HCT116 (cell line): ENCODE measurements at places on chromosomes 7 and 10.

DNA sequence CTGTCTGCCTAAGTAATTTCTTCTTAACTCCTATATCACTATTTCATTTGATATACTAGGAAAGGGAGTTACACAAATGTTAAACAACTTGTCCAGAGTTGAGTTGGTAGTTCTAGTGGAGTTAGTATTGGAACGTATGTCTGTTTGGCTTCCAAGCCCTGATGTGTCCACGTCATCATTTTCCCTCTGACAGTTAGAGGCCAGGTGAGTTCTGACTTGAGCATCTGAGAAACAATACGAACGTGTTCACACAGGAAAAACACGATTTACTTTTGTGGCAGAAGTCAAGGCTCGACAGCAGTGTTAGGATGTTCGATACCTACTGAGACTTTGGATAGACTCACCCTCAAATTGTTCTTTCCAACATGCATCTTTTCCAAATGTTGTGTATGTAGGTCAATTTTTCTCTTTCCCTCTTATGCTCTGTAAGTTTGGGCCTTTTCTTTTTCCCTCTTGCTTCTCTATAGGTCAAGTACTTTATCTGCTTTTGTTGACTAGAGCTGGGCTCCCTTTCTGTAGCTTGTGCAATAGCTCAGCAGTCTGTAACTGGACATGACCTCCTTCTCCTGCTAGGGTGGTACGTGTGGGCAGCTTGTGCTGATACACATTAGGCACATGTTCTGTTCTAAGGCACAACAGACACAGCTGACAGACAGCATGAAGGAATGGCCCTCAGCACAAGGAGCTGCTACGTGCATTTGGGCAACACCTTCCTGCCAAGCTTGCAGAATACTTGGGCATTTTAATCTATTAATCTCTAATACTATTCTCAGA is 222.9 kb downstream of the PTEN start:
- no peak for DNase-seq

- no peak for DNase-seq
These were observed 325.9 kb upstream of the FZD1 start for GRCh38 chr7:90938371-90938770.

- no peak for DNase-seq
These were observed 181.3 kb upstream of the FOXK1 start for GRCh38 chr7:4500812-4501211.

DNA sequence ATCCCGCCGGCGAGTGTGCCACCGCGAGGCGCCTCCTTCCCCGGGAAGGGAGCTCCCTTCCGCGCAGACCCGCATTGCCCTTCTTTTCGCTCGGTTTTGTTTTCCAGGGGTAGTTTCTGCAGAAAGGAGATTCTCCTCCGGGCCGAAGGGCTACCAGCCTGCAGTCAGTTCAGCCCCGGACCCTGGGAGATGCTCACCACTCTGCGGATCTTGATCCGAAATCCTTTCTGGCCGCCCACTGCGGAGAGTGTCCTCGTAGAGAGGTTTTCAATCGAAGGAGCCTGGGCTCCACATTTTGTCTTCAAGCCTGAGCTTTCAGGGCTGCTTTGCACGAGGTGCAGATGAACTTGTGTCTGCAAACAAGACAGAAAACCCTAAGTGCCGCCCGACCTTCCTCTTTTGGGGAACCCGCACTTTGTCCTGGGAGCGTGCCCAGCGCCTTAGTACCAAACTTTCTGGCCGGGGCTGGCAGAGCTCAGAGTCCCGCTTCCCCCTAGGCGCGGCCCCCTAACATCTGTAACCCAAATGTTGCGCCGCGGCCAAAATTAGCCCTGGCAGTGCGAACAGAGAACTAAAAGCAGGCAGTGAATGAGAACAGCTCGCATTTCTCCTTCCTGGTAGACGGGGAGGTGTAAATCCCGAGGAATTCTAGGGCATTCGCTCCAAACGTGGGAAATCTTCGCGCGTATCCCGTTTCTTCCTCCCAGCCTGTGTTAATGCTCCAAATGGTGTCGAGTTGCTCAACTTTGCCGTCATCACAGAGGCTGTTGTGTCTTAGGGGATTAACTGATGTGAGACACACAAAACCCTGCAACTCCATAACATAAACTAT is 6.7 kb upstream of the EN2 start:
- DNase-seq, result no peak

DNA sequence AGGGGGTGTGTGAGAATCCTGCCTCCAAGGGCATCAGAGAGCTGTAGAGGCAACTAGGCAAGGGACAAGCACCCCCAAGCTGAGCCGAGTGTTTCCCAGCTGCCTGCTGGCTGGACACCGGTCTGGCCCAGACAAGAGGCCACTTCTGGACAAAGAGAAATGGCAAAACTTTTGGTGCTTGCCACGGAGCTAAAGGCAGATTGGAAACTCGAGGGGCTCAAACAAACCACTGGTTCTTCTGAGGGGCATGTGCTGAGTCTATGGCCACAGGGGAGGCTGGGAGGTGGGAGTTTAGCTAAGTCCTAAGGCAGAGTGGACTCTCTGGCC is 66.5 kb upstream of the INPP5A start:
- no peak for DNase-seq

DNA sequence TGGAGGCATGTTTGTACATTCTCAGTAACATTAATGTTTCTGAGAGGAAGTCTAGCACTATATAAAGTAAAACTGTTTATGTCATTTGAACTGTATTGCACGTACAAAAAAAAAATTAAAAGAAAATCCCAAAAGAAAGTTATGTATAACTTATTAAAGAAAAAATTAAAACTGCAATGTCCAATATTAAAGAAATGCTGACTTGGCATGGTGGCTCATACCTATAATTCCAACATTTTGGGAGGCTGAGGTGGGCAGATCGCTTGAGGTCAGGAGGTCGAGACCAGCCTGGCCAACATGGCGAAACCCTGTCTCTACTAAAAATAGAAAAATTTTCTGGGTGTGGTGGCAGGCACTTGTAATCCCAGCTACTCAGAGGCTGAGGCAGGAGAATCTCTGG is 178.7 kb upstream of the VIPR2 start:
- DNase-seq, result no peak

DNA sequence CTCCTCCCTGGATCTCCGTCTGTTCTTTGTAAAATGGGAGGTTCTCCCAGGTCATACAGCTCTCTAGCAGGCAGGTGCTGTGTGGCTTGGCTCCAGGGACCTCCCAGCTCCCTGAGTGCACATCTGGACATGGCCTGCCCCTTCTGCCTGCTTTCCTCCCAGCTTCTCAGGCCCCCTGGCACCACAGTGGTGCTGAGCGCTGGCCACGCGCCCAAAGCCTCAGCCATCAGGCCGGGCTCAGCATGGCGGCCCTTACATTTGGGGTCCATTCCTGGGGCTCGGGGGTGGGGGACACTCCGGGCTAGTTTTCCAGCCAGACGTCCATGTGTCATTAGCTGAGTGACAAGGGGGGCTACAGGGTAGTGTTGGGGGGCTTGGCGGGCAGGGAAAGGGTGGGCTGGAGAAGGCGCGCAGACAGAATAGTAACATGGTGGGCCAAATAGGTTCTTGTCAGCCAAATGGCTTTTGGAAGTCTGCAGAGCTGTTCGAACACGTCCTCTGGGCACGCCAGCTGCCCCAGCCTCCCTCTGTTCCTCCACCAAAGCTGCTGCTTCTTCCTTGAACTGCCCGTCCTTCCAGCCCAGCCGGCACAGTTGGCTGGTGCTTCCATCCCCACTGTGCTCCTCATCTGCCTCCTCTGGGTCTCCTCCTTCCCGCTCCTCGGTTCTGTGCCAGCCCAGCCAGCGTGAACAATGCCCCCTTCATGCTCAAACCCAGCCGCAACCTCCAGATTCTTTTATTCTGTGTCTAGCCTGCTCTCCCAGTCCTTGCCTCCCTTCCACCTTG is 65.9 kb downstream of the GOLGA7B start:
- DNase-seq, result no peak

- no peak for DNase-seq
These were observed 143.5 kb upstream of the TRIM24 start for GRCh38 chr7:138316421-138317043.

- peak; percentile 28 for DNase-seq
These were observed 15.6 kb upstream of the PBLD start for GRCh38 chr10:68348265-68348741.

GRCh38 chr10:46268076-46268881 is 18.5 kb upstream of the ANTXRL start:
- DNase-seq, result no peak

GRCh38 chr7:39271402-39271801 is 293.7 kb downstream of the POU6F2 start:
- DNase-seq, result no peak

GRCh38 chr7:116441534-116441933 is 58.0 kb upstream of the CAV2 start:
- DNase-seq, result no peak

GRCh38 chr7:26451997-26452396 is 160.3 kb downstream of the SNX10 start:
- DNase-seq, result no peak

GRCh38 chr10:34593930-34594329 is 221.2 kb downstream of the PARD3 start:
- no peak for DNase-seq

DNA sequence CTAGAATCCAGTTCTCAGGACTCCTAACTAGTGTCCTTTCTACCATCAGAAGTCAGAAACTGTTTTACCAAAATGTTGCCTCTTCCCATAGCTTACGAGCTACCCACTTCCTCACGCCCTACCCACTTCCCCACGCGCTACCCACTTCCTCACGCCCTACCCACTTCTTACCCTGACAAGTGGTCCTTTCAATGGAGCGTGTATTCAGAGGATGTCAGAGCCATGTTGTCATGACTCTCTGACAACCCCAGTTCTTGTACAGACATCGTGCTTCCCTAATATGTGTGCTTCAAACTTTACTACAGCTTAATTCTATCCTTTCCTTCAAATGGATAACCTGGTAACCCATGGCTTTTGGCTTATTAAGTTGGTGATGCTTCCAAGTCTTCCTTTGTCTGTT is 84.8 kb upstream of the PHF14 start:
- no peak for DNase-seq

- DNase-seq, result no peak
These were observed 23.4 kb upstream of the SHH start for GRCh38 chr7:155835446-155836215.

GRCh38 chr10:7075110-7075509 is 335.7 kb downstream of the SFMBT2 start:
- no peak for DNase-seq

DNA sequence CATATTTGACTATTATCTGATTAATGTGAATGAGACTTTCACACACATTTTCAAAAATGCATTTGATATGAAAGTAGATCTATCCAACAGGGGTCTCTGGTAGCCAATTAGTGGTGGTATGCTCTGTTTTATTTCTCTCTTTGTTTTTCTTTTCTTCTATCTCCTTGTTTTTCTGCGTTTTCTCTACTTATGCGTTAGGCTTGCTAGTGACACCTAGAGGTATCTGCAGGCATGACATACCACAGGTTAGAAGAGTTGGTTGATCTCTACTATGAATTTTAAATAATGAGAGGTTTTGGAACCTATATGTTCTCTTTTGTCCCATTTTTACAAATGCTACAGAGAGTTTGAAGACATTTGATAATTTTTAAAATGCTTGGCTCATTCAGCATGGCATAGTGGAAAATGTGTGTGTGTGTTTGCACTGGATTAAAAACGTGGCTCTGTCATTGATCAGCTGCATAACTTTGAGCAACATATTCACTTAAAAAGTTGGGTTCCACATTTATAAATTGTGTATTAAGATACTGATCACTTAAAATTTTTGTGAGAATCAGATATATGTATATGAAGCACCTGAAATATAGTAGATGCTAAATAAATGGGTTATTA is 28.1 kb upstream of the PLXDC2 start:
- no peak for DNase-seq

- DNase-seq, result no peak
These were observed 68.0 kb downstream of the SLC29A4 start for GRCh38 chr7:5350600-5351385.

DNA sequence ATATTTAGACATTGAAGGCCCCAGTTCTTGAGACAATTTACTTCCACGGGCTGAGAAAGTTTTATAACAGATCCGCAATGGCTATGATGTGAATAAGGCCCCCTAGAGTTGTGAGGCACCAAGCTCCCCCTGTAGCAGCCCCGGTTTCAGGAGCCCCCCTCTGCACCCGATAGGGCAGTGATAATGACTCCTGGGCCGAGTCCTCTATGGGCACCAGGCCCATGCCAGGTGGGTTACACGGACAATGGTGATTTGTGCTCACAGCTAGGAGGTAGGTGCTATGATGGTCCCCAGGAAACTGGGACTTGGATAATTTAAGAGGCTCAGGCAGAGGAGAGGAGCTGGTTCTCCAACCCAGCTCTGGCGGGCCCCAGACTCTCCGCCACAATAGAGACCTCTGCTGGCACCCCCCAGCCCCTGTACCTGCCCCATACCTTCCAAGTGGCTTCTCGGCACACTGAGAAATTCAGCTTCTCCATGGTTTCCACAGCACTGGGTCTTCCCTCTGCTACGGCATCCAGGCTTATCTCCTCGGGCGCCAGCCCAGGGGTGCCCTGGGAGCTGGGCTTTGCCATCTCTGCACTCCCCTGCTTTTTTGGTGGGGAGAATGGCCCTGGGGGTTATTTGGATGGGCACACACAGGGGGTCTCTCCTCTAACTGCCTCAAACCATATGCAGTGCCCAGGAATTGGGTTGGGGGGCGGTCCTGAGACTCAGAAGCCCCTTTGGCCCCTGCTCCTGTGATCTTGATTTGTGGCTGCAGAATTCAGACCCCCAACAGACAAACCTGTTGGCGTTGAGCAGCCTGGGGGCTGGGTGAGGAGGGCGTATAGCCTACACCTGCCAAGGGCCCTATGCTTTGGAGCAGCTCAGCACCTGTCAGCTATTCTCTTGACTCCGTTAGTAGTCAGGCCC is 12.2 kb upstream of the KCP start:
- DNase-seq, result no peak

DNA sequence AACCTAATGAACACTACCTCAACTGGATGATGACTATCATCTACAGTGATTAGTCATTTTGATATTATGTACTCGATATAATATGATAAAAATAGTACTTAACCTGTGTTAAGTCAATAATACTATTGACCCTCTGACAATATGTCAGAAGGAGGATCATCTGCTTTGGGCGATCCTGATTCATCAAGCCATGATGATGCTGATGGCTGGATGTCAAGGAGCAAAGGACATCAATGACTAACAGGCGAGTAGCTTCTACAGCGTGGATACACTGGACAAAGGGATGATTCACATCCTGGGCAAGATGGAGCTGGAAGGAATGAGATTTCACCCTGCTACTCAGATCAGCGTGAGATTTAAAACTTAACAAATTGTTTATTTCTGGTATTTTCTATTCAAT is 94.4 kb upstream of the SKAP2 start:
- DNase-seq, result peak; percentile 58

DNA sequence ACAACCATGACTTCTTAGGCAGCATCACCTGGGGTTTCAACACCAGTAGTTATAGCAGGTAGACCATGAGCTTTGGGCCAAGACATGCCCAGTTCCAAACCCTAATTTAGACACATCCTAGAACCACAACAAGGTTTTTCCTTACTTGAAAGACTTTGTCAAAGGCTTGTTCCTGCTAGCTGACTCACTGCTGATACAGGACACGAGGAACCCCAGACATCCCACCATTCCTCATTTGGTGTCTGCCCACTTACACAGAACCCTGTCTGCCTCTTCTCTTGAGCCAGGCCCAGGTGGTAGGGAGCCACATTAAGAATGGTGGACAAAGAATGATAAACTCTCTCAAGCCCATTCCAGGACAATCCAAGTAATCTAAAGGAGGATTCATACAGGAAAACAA is 109.0 kb downstream of the CCDC71L start:
- DNase-seq, result no peak
